ENCODE measurements at places on chromosomes 13 and 19.

DNA sequence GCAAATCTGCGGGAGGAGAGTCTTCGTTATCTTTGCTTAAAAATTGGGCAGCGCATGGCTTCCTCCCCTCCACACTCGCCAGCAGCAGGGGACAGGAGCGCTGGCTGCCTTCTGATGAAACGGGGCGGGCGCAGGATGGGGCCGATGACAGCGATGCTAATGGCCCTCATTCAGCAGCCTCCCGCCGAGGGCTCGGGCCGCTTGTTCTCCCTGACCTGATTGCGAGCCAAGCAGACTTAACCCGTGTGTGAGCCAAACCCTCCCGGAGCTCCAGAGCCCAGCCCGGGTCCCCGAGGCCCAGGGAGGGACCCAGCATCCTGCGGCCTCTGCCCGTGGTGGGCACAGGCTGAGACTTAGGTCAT lies 90.3 kb downstream of the KDM4B start:
- DNase-seq: no peak

DNA sequence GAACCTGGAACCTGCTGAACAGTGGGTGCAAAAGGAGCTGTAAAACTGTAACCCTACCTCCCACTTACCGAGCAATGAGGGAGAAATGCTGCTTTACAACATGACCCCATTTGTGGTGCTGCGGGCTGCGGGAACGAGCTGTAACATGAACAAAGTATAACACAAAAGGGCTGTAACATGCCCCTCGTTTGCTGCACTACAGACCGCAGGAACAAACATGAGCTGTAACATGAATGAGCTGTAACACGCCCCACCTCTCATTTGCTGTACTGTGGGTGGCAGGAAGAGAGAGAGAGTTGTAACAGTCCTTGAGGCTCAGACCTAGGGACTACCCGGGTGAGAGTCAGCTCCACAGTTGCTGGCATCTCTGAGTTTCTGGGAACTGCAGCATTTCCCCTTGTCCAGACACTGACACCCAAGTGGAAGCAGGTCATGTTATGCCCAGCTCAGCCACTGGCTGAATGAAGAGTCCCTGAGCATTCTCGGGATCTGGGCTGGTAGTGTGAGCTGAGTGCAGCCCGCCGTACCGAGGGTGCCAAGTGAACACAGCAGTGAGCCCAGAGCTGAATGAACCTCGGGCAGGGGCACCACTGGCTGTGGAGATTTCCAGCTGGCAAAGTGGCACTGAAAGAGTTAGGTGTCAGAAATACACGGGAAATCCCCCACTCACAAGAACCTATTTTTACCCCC lies 1385.3 kb upstream of the SPRY2 start:
- DNase-seq: no peak

DNA sequence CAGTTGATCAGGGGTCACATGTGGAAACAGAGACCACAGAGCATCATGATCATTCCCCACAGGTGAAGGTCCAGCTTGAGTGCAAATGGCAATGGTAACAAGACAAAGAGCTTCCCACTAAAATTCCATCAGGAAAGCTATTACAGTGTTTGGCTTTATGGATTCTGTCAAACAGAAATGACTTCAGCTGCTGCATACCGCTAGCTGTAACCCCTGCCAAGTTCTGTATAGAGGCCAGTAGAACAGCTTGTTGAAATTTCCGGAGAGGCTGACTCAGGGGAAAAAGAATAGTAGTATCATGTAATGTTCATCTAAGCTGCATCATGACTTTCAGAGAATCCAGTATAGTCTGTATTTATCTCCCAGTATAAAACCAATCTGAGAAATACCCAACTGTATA lies 1704.7 kb downstream of the SLITRK5 start:
- no peak for DNase-seq

DNA sequence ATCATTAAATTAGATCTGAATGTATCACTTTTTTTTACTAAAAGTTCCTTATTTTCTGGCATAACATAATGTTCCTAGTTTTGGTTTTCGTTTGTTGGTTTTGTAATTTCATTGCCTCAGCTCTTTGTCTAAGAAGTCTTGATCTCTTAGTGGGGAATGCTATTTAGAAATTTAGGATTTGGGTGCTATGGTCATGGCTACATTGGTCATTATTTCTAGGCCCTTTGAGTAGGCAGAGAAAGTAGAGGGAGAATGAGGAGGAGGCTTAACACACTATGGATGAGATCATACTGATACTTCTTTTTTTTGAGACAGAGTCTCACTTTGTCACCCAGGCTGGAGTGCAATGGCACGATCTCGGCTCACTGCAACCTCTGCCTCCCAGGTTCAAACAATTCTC lies 41.8 kb downstream of the PIBF1 start:
- no peak for DNase-seq

DNA sequence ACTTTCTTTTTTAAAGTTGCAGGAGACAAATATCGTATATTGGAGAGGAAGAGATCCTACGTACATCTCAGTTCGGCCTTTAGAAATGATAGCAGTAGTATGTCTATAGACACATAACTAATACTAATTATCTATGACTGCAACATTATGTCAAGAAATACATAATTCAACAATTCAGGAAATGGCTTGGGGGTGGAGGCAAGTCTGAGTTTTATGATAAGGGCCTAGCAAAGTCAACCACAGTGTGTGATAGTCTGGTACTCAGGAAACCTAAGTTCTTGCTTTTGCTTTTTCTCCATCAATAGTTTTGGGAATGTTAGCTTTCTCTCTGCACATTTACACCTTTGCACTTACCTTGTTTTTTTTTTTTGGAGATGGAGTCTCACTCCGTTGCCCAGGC lies 27.5 kb upstream of the OBI1 start:
- no peak for DNase-seq

DNA sequence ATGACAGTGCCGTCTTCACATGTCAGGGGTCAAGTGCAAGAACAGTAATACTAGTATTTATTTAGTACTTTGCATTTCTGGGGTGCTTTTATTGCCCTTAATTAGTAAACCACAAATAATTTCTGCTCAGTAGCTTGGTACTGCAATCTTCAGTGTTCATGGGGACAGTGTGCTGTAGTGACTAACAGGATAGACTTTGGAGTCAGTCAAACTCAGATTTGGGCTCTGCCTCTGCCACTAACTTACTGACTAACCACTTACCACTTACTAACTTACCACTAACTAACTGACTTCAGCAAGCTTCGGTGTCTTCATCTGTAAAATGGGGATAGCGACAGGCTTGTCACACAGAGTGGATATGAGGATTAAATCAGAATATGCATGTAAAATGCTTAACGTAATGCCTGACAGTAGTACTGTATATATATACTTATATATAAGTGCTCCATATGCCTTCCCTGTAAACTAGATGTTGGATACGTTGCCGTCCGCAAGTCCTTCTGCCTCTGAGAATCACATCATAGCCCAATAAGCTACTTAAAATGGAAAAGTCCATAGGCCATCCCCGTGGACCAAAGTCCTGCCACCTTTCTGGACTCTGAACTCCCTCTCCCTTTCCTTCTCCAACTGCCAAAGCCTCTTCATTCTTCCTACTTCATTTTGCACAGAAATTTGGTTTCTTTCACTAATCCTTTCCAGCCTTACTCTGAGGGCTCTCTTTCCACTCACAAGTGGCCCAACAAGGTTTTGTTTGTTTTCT lies 158.1 kb downstream of the ZIC5 start:
- no peak for DNase-seq

DNA sequence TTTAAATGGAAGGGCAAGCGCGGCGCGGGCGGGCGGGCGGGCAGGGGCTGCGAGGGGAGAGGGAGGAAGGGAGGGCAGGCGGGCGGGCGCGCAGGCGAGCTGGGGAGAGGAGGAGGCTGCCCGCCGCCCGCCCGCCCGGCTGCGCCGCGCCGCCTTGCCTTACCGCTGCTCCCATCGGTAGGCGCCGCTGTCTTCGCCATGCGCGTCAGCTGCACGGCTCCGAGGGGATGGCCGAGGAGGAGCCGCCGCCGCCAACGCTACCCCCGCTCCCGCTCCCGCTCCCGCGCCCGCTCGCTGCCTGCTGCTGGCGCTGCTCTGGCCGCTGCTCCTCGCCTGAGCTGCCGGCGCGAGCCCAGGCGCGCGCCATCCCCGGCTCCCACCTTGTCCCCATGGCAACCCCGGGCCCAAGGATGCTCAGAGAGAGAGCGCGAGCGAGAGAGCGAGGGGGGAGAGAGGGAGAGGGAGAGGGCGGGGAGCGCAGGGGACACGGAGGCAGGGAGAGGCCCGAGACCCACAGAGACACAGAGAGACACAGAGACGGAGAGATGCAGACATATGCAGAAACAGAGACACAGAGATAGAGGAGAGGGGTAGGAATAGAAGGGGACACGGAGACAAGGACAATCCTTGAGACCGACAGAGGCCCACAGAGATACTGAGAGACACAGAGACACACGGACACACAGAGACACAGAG lies 40.3 kb downstream of the DEDD2 start:
- peak; percentile 67 for DNase-seq

DNA sequence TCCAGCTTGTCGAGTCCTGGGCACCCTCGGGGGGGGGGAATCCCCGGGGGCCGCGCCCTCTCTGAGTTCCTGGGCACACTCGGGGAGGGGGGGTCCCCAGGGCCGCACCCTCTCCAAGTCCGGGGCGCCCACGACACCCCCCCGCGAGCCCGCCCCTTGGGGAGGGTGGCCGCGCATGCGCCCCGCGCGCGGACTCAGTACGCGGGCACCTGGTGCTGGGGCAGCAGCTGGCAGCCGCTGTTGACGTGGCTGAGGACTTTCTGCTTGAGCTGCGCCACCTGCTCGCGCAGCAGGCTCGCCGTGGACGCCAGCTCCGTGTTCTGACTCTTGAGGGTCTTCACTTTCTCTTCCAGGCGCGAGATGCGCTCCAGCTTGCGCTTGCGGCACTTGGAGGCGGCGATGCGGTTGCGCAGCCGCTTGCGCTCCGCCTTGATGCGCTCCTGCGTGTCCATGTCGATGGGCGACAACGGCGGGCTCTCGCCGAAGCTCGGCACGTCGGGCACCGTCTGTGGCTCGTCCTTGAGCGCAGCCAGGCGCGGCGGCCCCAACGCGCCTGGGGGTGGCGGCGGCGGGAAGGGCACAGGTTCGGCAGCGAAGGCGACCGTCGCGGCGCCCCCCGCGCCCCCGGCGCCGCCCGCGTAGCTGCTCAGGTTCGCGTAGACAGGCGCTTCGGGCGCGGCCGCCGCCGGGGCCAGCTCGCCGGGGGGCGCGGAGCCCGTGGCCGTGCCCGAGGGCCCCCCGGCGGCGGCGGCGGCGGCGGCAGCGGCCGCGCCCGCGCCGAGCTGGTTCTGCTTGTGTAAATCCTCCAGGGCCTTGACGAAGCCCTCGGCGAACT lies 958 bp downstream of the JUND start:
- peak; percentile 75 for DNase-seq

- no peak for DNase-seq
These were observed 63.4 kb downstream of the ACSBG2 start for GRCh38 chr19:6198896-6199239.

GRCh38 chr19:55454787-55455243 lies 6.6 kb downstream of the ISOC2 start:
- peak; percentile 34 for DNase-seq

- DNase-seq: no peak
These were observed 815 bp downstream of the MAP3K10 start for GRCh38 chr19:40191836-40192646.

- DNase-seq: no peak
These were observed 15.5 kb downstream of the SERP2 start for GRCh38 chr13:44389060-44389666.

- no peak for DNase-seq
These were observed 79.0 kb upstream of the SLC7A1 start for GRCh38 chr13:29674532-29674931.

- no peak for DNase-seq
These were observed 24.8 kb upstream of the NAXD start for GRCh38 chr13:110590577-110590976.

- DNase-seq: no peak
These were observed 2.0 kb downstream of the SLC8A2 start for GRCh38 chr19:47469719-47470118.

- no peak for DNase-seq
These were observed 4.2 kb upstream of the JSRP1 start for GRCh38 chr19:2260341-2260805.

DNA sequence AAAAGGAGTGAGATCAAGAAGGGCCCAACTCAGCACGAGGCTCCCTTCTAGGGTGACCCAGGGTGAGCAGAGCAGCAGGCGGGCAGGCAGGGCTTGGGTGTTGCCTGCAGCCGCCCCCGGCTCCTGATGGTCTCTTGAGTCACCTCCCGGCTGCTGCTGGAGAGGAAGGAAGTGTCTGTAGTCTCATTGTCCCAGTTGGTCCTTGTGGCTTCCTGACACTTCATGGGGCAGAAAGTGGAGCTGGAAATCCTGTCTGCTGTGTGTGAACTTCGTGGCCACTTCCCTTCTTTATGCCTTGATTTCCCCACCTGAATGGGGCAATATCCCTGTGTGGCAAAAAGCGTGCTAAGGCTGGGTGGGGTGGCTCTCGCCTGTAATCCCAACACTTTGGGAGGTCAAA lies 2.5 kb downstream of the MAP1S start:
- DNase-seq: peak; percentile 17

DNA sequence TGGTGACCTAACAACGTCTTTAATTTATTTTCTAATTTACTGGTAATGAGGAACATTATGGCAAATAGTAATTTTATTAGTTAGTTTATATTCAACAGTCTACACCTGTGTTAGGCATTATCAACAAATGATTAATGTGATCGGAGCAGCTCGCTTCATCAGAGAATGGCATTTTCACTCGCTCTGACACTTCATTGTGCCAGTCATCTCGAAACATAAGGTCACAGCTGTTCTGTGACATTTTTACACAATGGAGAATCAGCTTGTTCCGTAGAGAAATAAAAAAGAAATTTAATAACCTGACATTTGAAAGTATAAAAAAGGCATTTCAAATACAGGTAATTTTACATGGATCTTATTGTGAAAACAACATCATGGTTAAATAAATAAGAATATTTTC lies 858.4 kb downstream of the SLITRK6 start:
- no peak for DNase-seq

DNA sequence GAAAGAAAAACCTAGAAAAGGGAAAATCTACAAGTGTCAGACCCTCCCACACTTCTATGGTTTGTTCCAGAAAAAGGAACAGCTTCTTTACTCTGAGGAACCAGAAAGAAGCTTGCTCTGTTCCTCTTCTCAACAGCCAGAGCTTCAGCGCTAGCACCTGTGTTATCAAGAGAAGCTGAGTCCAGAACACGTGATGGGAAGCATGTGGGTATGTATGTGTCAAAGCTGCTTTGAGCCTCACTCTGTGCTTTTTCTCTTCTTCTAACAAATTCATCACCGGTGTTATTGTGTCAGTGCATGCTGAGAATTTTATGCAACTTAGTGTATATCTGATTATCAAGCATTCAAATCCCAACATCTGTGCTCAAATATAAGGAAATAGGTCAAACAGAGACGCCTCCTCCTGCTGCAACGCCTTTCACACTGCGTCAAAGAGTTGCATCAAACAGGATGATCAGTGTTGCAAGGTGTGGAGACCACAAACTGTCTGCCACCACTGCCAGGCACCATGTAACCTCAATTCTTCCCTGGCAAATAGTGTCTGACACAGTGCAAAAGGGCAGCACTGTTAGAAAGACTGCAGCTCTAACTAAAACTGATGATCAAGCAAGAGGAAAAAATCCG lies 83.9 kb downstream of the LRRC63 start:
- DNase-seq: peak; percentile 85

- DNase-seq: no peak
These were observed 166.9 kb downstream of the DLEU7 start for GRCh38 chr13:50676602-50677001.

- no peak for DNase-seq
These were observed 2.1 kb downstream of the TMEM255B start for GRCh38 chr13:113761136-113761535.

GRCh38 chr19:51066393-51067186 lies 1.7 kb upstream of the KLK13 start:
- no peak for DNase-seq

- DNase-seq: no peak
These were observed 4.0 kb downstream of the RTN2 start for GRCh38 chr19:45492627-45493470.

GRCh38 chr19:8333767-8334457 lies 9.2 kb downstream of the KANK3 start:
- DNase-seq: no peak
